AG09309 (cell line): ENCODE measurements at places on chromosomes 3 and 15.

DNA sequence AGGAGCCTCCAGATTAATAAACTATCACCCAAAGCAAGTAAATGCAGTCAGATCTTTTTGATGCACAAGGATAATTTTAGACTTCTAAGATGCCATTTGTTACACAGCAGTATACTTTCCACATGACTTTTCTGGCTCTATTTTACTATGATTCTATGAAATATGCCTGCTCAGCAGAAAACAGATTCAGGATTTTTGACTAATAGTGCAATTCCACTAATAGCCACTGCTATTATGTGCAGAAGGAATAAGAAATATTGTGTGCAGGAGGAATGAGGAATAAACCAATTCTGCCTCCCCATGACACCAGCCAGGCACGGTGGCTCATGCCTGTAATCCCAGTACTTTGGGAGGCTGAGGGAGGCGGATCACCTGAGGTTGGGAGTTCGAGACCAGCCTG lies 11.5 kb upstream of the SPPL2A start:
- DNase-seq, result no peak

DNA sequence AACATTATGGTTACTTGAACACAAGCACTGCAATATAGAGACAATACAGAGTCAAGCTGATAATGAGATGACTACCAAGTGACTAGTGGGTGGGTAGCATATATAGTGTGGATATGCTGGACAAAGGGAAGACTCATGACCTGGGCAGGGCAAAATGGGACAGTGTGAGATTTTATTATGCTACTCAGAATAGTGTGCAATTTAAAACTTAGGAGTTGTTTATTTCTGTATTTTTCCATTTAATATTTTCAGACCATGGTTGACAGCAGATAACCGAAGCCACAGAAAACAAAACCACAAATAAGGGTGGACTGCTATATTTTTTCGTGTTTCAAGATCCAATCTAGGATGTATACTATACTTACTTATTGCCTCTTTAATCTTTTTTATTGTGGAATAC lies 19.6 kb downstream of the GALK2 start:
- no peak for DNase-seq

GRCh38 chr3:13210221-13210975 lies 137.2 kb upstream of the IQSEC1 start:
- no peak for DNase-seq

- DNase-seq, result no peak
These were observed 1.2 kb downstream of the TRH start for GRCh38 chr3:129975705-129976048.

GRCh38 chr3:40574661-40575060 lies 49.9 kb downstream of the ZNF621 start:
- no peak for DNase-seq
